ENCODE measurements at places on chromosomes 2 and 18.

- DNase-seq, result no peak
Observed at GRCh38 chr2:234133004-234133403, 82.5 kb downstream of the SPP2 start.

DNA sequence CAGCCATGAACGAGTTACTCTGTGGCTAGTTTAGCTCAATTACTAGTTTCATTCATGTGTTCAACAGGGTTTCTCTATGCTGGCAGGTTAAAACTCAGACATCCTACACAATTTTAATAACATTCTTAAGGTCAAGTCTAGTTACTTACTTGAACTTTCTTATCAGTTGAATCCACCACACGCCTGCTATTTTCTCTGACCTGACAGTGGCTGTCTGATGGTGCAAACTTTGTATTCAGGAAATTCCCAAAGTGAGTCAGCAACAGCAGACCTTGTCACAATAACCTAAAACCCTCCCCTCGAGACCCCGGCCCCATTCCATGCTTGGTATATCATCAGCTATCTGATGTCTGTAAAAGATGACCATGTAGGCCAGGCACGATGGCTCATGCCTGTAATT, 20.8 kb upstream of the CIDEA start:
- no peak for DNase-seq

GRCh38 chr2:161976295-161976694, 97.7 kb downstream of the DPP4 start:
- DNase-seq, result no peak

GRCh38 chr2:19851116-19851695, 50.6 kb downstream of the TTC32 start:
- peak; percentile 22 for DNase-seq

DNA sequence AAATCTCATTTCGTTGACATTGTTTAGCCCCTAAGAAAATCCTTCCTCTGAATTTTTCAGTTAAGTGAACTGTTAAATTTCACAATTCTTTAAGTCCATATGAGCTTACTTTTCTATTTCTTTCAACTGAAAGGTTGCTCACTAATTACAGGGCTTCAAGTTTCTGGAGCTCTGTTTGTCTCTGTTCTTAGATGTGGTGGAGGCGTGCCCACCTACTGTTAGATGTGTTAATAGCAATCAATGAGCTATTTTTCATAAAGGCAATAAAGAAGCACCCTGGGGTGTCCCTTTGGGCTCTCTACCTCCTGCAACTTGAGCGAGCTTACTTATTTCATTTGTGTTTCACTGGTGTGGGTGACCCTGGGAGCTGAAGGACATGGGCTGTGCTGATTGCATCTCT, 25.0 kb downstream of the CREG2 start:
- no peak for DNase-seq

GRCh38 chr18:37729716-37730115, 164.1 kb upstream of the CELF4 start:
- no peak for DNase-seq

GRCh38 chr2:184534986-184535385, 63.3 kb upstream of the ZNF804A start:
- DNase-seq, result no peak
